ENCODE measurements at places on chromosomes 2 and 18.

DNA sequence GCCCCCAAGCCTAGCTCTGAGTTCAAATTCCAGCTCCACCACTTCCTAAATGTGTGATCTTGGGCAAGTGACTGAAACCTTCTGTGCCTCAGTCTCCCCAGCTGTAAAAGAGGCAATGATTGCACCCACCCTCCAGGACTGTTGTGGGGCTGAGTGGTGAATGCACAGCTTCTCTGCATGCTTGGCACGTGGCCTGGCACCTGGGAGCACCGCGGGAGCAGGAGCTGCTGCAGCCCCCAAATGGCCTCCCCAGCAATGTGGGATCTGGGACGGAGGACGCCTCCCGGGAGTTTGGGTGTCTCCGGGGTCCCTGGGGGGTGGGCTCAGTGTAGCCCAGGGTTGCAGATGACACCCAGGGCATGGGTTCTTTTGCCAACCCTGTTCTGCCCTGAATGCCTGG is 1.6 kb downstream of the KLHL30 start:
- no peak for DNase-seq

DNA sequence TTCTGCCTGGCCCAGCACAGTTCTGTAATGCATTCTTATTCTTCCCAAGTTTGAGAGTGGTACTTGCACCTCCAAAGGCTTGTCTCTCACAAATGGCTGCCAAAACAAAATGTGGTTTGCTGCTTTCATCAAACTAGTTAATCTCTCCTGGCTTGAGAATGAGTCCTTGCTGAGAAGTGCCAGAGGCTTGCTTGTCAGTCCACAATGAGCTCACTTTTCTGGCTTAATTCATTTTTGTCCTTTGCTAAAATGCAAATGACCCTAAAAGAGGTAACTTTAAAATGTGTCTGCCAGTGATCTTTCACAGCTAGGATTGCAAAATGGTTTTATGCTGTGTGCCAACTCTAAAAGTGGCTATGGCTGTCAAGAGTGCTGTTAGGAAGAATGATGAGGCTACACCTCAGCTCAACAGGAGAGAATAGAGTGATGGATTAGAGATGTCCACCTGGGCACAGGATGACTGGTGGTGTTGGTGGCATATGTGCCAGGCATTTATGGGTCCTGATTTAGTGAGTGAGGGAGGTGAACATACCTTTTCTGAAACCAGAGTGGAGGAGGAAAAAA is 291.2 kb upstream of the HNMT start:
- DNase-seq, result no peak

DNA sequence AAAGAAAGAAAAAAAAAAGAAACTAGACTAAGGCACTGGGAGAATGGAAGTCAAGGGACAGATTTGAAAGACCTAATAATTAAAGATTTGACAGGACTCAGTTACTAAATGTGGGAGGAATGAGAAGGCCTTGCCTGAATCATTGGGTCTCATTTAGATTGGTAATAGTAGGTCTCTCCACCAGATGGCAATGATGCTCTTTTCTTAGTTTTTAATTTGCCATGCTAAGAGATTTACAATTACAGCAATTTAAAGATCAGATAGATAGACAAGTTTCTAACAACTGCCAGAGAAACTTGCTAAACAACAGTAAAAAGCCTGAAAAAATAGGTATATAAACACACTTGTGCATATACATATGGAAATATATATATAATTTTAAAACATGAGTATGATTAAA is 153.0 kb downstream of the TMEM247 start:
- no peak for DNase-seq

- no peak for DNase-seq
Measured at GRCh38 chr2:227860221-227860641, 11.2 kb upstream of the DAW1 start.

GRCh38 chr2:95379371-95379831 is 23.1 kb upstream of the FAHD2A start:
- DNase-seq, result no peak

- DNase-seq, result no peak
Measured at GRCh38 chr18:22765896-22766295, 167.2 kb upstream of the RBBP8 start.

- DNase-seq, result no peak
Measured at GRCh38 chr2:47056868-47057686, 98.0 kb downstream of the STPG4 start.

DNA sequence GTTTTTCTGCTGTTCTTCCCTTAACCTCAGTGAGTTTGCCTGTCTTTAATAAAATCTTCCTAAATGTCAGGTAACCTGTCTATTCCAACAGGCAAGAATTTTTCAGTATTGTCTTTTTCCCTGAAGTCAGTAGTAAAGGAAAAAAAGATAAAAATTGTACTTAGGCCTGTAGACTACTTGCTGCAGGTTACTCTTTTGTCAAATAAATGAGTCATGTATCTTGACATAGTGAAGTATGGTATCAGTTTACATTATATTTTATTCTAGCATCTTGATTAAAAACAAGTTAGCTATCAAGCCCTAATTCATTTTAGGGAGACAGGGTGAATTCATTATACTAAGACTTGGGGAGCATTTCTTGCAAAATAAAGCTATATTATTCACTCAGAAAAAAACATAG is 59.8 kb downstream of the ITGA4 start:
- no peak for DNase-seq

GRCh38 chr2:102304268-102304667 is 7.1 kb upstream of the IL1RL1 start:
- DNase-seq, result no peak

GRCh38 chr2:86042256-86043168 is 63.2 kb downstream of the POLR1A start:
- no peak for DNase-seq

DNA sequence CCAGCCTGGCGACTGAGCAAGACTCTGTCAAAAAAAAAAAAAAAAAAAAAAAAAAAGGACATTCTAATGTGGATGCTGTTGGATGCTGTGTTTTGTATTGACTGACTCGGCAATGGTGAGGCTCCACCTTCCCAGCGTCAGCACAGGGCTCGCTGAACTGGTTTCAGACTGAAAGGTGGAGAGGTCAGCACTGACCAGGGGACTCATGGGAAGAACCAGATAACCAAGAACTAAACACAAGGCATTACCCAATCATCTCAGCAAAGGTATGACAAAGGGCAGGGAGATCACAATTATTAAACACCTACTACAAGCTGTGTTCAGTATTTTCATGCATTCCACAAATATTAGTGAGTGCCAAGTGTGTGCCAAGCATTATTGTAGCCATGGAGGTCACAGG is 103.2 kb downstream of the LRATD1 start:
- DNase-seq, result no peak

DNA sequence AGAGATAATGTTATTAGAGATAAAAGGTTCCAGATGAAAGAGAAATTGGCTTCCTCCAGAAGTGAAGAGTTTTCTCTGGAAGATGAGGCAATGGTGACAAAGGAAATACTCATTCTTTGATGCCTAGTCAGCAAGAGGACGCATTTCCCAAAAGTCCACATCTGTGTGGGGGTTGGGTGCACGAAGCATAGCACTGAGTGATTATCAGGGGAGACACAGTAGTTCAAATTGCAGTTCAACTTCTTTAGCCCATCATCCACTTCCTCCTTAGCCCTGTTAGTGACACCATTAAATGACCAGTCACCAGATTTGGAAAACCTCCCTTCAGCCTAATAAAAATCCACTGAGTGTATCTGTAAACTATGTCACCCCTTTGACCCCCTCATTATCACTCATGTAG is 80.9 kb upstream of the PHLPP1 start:
- no peak for DNase-seq

GRCh38 chr18:37529863-37530262 is 35.7 kb downstream of the CELF4 start:
- no peak for DNase-seq

GRCh38 chr2:46847726-46848412 is 67.7 kb downstream of the MCFD2 start:
- DNase-seq, result no peak

- no peak for DNase-seq
Measured at GRCh38 chr2:31414601-31415241, at the start of gene XDH. TSS of gene XDH (minus strand) at chr2:31414742. CDS start at chr2:31414666, 76 bp downstream.

DNA sequence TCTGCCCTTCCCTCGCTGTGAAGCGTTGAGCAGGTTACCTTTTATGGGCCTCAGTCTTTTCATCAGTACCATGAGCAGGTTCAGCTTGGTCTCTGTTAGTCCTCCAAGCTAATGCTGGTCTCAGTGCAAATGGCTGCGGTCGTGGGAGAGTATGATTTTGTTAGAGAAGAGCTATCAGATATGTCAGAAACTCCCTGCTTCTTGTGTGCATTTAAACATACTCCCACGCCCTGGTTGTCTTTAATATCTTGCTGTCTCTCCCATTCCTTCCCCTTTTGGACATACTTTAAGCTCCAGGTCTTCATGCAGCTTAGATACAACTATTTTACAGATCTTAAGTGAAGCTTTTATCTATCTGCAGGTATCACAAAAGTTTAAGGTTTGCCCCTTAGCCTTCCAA is 62.9 kb downstream of the EFR3B start:
- DNase-seq, result no peak

DNA sequence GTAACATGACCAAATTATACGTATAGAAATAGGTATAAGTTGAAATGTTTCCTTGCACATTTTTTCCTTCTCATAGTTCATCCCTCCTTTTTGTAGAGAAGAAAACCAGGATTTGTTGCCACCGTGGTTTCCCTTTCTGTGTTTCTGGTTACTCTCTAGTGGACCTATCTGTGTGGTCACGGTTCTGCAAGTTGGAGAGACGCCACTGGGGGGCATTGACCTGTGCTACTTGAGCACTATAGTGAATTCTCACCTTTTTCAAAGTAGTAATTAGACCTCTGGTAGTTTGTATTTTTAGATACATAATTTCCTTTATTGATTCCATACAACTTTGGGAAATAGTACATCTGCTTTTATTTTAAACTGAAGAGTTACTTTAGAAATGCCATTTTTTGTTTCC is 444.8 kb downstream of the PTPRM start:
- no peak for DNase-seq

DNA sequence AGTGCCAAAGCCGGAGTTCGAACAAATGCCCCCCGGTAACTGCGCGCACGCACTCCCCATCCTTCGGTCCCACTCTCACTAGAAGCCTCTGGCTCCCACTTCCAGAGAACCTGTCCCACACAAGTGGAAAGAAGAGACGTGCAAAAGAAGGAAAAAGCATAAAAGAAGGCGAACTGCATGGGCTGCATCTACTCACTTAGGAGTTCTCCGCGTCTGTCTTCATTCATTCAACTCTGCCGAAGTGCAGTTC is 312 bp downstream of the NR4A2 start:
- no peak for DNase-seq

- DNase-seq, result no peak
Measured at GRCh38 chr2:133516405-133517026, 51.7 kb downstream of the NCKAP5 start.

DNA sequence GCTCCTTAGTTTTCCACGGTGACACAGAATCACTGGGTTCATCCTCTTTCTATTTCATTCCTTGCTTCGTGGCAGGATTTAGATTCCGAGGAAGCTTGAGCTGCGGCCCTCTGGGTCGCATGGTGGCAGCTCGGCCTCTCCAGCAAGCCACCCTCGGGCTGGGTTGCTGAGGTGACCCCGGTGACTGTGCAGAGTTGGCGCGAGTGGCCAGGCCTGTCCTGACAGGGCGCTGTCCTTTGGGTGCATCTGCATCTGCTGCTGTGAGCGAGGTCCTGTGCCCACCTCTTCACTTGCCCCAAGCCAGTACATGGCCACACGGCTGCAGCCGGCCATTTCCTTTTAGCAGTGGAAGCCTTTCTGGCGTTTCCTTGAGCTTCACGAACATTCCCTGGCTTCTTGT is 21.8 kb downstream of the PRELID3A start:
- no peak for DNase-seq

DNA sequence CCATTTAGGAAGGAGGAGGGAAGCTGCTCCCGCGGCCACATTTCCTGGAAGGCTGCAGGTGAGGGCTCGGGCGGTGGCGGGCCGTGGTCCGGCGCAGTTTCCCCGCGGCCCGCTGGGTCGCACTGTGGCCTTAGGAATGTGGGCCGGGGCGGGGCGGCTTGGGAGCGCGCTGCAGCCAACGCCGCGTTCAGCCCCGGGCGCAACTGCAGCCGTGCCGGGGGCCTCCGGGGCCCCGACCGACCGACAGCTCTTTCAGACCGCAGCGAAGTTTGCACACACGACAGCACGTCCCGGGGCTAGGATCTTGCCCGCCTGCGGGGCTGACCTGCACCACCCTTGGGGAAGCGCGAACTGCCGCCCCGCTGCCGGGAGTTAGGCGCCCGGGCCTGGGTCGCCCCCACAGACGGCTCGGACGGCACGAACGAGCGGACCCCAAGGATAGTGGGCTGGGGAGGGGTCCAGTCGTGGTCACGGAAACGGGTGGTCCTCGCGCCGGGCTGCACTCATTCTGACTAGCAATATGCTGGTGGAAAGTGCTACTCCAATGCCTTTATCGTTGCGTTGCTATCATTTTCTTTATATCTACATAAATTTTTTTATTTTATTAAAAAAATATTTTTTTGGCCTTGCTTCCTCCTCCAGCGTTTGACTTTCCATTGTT is 69.9 kb upstream of the DLX2 start:
- DNase-seq, result peak; percentile 34

DNA sequence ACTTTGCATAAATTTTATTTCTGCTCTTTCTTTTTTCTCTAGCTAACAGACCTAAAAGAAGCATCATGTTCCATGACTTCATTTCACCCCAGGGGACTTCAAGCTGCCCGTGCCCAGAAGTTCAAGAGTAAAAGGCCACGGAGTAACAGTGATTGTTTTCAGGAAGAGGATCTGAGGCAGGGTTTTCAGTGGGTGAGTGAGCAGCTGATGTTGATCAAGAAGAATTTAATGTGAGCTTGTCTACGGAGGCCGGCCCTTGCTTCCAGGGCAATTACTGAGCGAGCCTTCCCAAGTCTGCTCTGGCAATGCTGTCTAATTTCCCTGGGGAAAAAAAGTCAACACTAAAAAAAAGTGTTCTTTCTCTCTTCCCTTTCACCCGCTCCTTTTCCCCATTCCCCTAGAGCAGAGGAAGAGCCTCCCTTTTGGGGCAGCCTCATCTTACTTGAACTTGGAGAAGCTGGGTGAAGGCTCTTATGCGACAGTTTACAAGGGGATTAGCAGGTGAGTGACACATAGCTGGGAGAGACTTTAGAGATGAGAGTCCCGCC is 1.2 kb downstream of the CDK15 start:
- DNase-seq, result no peak

DNA sequence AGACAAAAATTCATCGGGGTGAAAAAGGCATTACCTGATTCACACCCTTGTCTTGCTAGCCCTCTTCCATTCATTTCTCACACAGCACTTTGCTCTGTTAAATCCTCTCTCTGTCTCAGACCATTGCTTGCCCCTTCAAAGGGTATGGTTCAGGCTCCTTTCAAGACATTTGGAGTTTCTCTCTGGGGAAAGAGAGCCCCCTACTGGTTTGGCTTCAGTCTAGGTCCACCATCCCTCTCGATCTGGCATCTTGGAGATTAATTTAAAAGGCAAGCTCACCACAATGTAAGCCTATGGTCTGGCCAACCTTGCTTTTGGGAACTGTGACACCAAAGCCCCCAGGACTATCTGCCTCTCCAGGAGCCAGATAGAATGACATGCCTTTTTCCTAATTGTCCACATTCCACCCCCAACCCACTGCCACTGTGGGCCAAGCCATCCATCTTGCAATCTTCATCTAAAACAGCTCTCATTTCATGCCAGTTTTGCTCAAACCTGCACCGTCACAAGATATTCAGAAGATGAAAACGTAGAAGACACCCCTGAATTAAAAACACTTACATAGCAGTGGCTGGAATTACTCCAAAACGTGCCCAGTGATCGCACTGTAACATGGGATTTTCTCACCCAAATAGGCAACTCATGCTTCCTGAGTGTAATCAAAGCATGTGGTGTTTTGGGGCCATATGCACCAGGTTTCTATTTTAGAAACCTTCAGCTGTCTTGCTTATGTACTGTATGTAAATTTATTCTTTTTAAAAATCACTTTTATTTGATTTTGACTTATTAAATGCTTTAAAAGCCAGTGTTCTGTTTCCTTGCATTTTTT is 93.9 kb downstream of the FARSB start:
- no peak for DNase-seq

Measured in stimulated activated CD8-positive, alpha-beta memory T cell treated with anti-CD3 and anti-CD28 coated beads, Interleukin-7, amount 100 ng/mL, for 1 hour (primary cell).